AG10803 (cell line): ENCODE measurements at places on chromosomes 3 and 15.

DNA sequence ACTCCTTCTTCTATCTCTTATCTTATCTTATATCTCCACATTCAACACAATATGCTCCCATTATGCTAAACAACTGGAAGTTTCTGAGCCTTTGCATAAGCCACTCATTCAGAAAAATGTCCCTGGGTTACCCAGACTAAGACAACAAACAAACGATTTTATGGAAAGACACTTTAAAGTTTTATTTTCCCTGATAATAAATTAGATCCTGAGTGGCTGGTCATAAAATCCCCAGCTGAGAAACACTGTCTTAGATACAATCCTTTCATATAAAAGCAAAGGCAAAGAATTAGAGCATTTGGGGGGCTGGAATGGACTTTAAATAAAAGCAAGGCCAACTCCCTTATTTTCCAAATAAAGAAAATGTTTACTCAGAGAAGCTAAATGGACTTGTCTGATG, 322.3 kb downstream of the GBE1 start:
- DNase-seq: no peak

DNA sequence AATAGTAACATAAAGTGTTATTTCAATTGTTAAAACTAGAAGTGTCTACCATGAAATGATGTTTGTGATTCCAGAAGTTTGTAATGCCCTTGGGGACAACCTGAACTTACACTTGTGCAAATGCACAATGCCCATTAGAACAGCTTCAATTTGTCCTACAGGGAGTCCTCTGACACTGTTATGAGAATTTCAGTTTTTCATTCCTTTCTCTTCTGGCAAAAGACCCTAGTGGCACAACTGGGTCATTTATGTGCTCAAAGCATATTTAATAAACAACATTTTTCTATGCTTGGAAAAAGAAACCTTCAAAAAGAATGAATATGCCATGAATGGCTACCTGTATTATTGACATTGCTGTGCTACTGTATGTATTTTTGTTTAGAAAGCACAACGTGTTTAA, at the start of gene OR5H1:
OR5H1 (plus strand) TSS at position 301 of the 400 bp plus-strand sequence. CDS start 1,977 bp downstream, outside the sequence.
- DNase-seq: no peak

DNA sequence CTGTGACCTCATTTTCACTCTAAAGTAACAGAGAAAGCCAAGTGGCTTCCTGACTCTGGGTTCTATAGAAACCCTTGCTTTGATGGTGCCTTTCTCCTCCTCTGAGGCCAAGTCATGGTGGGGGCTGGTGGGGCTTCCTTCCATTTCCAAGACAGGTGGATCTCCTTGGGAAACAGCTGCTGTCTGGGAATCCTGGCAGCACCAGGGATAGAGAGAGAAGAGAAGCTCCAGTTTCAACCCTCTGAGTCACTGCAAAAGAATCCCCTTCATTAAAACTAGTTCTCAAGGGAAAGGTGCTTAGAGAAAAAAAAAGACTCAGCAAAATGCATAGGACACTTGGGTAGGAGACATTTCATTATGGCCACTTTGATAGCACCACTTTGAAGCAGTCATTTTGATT, 614.4 kb downstream of the FHIT start:
- peak; percentile 26 for DNase-seq

DNA sequence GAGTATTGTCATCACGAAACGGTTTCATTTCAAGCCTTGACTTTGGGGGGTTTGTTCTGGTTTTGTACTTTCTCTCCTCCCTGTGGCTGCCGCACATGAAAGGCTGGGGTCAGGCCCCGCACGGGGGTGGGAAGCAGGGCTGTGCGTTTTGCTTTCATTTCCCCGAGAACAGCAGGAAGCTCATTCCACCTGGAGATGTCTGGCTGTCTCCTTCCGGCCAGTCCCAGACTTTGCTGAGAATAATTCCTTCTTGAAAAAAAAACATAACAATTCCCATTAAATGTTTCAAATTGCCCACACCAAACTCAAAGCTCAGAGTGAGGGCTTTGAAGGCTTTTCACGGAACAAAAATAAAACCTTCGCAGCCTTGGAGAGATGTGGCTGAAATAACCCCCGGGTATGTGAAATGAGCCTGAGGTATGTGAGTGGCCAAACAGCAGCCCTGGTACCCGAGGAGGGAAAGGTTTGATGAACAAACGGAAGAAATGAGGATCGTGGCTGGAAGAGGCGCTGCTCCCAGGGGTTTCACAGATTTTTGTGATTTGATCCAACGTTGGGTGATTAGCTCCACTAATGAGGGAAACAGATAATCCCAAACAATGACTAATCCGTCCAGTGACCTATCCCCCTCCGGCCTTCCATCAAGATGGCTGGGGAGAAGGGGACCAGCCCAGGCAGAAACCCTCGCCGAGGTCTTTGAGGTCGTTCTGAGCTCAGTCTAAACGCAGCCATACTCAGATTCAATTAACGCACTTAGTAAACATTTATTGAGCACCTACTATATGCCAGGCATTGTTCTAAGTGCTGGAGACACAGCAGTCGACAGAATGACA, 126.9 kb upstream of the MEF2A start:
- peak; percentile 17 for DNase-seq

- DNase-seq: no peak
These were observed 73.0 kb downstream of the COL8A1 start for GRCh38 chr3:99711351-99711750.

DNA sequence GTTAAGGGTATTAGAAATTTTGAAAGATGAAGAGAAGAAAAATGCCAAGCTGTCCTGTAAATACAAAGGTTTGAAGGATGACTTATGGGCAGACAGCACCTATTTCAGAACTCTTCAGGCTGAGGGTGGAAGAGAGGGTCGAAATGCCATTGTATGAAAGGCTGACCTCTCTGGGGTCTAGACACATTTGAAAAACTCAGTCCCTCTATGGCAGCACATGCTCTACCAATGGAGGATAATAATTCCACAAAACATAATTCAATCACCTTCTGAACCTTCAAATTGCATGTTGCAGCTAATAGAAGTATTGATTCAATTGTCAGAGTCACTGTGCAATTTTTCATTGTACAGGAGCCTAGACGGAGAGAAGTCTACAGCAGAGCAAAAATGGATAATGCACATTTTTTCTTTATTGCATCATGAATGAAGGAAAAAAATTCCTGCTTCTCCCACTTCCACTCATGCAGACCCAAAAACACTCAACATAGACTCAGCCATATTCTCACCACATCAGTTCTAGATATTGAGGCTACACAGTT, 569.1 kb downstream of the TBL1XR1 start:
- no peak for DNase-seq

DNA sequence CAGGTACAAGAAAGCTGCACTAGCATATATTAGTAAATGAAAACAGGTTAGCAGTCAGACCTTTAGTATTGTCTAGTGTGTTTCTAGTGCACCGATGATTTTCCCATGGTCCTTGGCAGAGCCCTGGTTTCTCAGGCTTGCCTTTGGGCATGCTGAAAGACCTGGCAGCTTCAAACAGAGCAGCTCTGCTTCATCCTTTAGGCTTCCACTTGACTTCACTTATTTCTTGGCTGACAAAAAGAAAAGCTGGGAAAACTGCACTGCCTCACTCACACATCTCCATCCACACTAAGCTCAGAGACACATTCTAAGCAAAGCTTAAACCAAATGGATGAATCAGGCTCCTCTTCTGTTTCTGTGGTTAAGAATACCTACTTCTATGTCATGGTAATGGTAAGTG, 374.8 kb upstream of the PDZRN3 start:
- no peak for DNase-seq

- DNase-seq: no peak
These were observed 32.2 kb downstream of the NSUN3 start for GRCh38 chr3:94095111-94095510.

DNA sequence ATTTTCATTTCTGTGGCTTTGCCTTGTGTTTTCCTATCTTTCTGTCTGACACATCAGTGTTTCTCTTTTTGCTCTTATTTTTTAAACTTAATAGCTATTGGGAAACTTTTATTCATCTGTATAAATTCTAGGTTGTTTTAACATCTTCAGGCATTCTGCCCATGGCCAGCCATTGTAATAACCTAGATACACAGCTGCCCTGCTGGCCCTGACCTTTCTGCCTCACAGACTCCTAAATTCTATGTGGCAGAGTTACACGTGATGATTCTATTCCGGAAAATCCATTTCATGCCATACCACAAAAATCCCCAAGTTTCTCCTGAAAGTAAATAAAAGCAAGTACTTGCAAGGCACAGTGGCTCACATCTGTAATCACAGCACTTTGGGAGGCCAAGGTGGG, 150.1 kb downstream of the UACA start:
- DNase-seq: no peak

DNA sequence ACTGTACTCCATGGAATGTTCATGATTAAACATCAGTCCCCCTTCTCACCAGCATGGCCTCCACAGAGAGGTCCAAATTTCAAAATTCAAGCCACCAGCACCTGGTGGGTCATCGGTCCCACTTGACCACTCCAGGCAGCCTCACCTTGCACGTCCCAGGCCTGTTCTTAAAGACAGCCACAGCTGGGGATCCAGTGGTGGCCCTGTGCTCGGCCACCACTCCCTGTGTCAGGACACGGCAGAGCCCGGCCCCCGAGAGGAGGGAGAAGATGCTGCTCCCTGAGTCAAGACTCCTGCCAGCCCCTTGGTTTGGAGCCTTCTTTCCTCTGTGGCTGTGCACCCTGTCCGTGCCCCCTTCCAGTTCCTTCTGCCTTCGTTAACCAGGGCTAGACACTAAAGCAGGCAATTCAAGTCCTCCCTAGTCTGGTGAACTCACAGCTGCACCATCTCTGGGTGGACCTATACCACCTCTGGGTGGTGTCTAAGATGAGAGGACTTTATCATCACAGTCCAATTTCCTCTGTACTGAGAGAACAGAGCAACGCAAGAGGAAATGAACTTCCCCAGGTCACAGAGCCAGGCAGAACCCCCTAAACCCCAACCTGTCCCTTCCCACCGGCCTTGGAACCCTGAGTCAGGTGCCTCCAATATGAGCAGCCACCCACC, 97.1 kb downstream of the MEGF11 start:
- no peak for DNase-seq

DNA sequence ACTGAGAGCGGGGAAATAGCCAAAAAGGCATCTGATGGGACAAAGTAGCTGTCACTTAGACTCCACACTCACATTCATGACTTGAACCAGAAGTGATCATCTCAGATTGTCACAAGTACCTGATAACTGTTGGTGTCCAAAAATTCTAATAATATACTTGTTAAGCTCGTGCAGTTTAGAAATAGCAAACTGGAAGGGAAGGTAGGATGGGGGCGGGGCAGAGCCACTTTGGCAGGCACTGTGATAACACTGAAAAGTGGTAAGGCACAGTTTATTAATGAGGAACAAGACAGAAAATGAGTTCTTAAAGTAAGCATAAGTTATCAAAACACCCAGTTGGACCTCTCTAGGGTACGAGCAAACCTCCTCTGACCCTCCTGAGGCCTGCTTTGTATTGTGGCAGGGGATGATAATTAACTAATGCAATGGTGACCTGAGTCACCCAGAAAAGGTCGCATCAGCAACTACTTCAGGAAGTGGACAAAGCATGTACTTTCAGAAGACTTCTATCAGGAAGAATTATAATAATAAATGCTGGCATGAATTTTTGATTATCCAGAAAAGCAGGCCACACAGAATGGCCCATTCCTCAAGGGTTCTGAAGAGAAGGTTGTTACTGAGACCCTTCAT, 54.4 kb downstream of the ADCY5 start:
- no peak for DNase-seq

- DNase-seq: no peak
These were observed 13.4 kb downstream of the WDR72 start for GRCh38 chr15:53746101-53746500.

DNA sequence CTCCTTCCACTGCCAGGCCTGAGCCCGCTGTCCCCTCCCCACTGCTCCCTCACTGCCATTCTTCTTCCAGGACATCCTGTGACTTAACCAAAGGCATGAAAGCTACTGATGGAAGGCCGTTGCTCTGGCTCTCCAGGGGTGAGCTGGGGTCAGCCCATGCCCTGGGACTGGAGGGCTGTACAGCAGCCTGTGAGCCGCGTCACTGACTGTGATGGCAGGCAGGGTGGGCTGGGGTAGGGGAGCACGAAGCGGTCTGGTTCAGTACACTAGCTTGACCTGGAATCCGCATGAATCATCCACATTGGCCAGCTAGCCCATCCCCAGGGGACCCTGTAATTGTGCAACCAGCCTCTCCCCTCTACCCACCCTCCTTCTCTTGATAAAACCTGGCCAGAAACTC, 30.8 kb downstream of the CORO2B start:
- DNase-seq: peak; percentile 42

DNA sequence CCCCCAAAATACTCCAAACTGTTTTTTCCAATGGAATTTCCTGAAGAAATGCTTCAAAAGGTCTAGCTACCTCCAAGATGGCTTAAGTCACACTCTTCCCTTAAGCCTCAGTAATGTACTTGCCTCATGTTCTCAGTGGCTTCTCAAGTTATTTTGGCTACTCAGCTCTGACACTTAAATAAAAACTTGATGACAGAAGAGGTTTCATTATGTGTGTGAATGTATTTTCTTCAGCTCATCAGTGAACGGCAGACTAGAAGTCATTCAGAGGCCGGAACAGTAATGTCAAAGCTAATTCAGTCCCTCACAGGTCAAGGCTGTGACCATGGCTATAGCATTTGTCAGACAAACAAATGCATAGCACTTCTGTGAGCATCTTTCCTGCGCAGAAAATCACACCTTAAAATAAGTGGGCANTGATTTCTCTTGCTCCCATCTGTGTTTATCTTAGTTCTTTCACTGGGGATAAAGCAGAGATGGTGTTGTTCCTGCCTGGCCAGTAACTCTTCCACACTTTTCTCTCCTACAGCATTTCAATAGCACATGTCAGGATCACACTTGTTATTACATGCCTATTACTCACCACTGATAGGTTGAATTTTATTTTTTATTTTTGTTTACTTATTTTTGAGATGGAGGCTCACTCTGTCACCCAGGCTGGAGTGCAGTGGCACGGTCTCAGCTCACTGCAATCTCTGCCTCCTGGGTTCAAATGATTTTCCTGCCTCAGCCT, 68.5 kb upstream of the PLCL2 start:
- no peak for DNase-seq

DNA sequence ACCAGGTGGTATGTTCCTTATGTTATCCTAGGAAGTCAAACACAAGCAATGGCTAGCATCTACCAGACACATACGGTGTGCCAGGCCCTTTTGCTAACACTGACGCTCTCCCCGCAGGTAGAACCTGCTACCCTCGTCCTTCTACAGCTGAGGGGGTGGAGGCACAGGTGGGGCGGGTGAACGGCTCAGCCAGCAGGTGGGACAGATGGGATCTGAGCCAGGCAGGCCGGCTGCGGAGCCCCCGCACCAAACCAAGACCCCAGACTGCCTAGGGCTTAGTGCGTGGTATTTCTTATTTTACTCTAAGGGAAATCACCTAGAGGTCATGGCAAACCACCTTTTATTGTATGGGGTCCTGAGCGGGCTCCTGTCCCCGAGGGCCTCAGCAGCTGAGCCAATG, 53.9 kb upstream of the PCSK6 start:
- DNase-seq: no peak

DNA sequence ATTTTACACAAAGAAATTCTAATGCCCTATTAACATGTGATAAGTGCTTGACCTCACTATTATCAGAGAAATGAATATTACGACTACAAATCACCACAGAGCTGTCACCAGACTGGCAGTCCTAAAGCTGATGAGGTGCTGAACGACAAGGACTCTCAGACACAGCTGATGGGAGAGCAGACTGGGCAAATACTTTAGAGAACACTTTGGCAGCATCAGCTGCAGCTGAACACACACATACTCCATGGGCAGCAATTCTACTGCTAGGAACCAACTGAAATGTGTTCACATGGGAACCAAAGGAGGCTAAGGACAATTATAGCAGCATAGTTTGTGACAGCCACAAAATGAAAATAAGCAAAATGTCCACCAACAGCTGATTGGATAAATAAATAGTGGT, 45.5 kb downstream of the SUSD5 start:
- DNase-seq: no peak

- DNase-seq: no peak
These were observed 856.2 kb downstream of the AGBL1 start for GRCh38 chr15:86935841-86936240.
